ENCODE measurements at places on chromosomes 6 and 20.

DNA sequence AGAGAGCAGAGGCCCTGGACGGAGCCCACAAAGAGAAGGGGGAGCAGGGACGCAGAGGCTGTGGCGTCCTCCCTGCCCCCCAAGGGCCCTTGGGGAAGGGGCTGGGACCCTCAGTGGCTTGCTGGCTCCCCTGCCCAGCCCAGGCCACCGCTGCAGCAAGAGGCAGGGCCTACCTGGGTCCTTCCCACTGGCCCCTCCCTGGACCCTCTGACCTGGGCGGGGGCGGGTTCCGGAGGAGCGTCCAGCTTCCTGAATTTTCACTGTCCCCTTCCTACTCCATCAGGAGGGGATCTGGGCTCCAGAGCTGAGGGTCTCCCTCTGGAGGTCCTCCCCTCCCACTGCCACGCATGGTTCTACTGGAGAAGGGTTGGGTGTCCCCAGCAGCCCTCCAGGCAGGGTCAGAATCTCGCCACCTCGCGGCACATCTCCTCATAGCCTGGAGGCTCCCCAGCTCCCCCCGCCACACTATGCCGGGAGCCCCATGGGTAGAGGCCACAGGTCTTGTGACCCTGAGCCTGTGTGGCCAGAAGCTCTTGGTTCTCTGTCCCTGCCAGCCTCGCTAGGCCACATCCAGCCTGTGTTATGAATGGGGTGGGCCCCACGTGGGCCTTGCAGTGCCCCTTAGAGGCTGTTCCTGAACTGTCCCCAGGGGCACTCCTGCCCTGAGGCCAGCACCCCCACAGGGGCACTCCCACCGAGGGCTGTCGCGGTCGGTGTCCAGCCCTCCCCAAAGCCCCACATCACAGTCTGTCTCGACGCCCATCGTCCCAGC lies 1.0 kb upstream of the SOX18 start:
- no peak for DNase-seq

DNA sequence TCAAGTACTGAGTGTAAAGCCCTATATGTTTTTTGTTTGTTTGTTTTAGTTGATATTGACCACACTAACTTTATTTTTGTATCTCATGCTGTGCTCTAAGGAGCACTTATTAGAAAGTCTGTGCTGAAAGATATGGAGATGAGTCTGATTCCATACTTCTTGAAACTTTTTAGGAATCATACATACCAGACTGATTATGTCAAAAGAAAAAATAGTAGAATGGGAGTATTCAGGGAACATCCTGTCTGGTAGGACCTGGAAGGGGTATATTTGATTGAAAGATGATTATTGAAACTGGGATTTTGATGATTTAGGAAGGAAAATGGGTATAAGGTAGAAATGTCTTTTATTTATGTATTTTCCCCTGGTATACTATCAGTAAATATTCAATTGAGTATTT lies 111.4 kb downstream of the QKI start:
- DNase-seq, result no peak

- no peak for DNase-seq
These were observed 71.4 kb downstream of the GJA10 start for GRCh38 chr6:89965441-89966227.

GRCh38 chr20:18738888-18739287 lies 74.7 kb upstream of the SCP2D1 start:
- no peak for DNase-seq

DNA sequence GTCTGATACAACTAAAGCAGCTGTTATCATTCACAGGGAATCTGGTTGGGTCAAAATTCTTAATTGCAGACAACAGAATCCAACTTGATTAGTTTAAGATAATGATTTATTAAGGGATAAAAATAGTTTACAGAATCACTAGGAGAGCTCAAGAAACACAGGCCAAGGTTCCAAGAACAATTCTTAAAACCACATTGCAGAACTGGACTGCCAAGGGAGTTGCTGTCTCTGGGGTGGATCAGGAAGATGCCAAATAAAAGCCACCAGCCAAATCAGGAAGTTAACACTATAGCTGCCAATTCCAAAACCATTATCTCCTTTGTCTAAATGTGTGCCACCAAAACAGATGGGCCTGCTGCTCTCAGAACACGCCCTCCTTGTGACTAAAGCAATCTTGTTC lies 53.7 kb downstream of the NUDT3 start:
- DNase-seq, result peak; percentile 43

DNA sequence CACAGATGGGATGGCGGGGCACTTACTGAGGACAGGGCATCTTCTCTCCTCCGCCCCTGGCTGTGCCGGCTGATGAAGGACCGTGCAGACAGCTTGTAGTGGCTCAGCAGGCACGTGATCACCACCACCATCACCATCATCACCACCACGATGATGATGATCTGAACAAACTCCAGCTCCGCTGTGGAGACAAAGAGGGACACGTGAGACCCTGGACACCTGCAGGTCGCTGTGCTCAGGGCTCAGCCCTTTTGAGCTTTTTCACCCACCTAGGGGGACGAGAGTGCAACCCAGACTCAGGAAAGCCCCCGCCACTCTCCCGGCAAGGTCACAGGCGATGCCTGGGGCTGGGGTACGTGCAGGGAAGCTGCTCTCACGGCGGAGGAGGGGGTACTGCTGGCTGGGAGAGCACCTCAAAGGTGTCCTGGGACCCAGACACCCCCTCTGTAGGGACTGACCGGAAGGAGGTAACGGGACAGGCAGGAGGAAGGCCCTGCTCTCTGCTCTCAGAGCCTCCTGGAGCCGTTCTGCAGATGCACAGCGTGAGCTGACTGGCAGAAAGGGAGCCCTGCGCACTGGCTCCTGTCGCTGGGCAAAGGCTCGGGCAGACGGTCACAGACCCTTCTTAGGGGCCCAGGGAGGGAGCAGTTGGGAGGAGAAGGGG lies 39.4 kb upstream of the ZBP1 start:
- no peak for DNase-seq
